Spinal cord (tissue), 10 donors: ENCODE measurements at places on chromosomes 16 and 17. TPM values are rescaled to one million over a fixed set of nuclear protein-coding genes. Genes with fewer than 3 reads are reported as not detected.

DNA sequence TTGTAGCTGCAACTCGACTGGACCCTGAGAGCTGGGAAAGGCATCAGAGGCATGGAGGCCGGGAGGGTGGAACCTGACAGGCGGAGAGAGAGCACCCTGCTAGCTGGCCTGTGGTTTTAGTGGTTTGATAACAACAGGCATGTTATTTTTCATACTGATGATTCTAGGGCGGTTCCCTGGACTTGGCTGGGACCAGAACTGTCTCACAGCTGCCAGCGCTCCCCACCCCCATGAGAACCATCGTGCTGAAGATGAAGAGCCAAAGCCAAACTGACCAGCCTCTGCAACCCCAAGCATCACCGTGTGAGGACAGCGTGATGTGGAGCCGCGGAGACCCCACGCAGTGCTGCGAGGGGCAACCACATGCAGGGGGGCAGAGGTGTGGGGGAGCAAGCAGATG, 28.5 kb downstream of the MXRA7 start:
- DNase-seq = no peak

GRCh38 chr16:70662991-70663523, 16.7 kb downstream of the IL34 start:
- DNase-seq = no peak

- no peak for DNase-seq
Observed at GRCh38 chr16:21194771-21195301, 16.5 kb downstream of the ZP2 start.

- peak; percentile 68 for DNase-seq
Observed at GRCh38 chr17:74245145-74245831, 28.7 kb upstream of the DNAI2 start.

DNA sequence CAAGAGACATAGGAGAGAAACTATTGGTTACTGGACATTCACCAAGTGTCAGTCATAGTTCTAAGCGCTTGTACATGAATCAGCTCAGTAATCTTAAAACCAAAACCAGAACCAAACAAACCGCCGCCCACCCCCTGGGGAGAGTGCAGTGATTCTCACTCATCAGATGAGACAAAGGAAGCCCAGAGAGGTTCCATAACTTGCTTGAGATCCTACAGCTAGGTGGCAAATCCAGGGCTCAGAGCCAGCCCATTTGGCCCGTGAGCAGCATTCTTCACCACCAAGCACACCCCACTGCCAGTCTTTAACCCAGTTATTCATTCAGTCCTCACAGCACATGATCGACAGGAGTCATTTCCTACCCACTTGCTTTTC, 37.2 kb upstream of the RGS9 start:
- no peak for DNase-seq

DNA sequence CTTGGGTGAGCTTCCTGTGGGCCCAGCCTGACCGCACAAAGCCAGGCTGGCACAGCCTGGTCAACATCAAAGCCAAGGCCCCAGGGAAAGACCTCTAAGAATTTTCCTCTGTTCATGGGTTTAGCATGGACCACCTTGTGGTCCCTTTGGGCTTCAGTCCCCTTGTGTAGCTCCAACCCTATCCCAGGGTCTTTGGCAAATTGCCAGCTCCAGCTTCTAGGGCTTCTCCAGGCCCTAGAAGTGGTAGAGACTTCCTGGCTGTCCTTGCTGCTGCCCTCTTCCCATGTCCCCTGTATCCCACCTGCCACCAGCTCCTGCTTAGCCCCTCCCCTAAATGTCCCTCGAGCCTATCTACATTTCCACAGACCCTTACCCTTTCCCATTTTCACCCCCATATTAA, 9.7 kb upstream of the ITGA3 start:
- DNase-seq = no peak

PSMB10 gene
- total RNA-seq = 64.5 TPM

DNA sequence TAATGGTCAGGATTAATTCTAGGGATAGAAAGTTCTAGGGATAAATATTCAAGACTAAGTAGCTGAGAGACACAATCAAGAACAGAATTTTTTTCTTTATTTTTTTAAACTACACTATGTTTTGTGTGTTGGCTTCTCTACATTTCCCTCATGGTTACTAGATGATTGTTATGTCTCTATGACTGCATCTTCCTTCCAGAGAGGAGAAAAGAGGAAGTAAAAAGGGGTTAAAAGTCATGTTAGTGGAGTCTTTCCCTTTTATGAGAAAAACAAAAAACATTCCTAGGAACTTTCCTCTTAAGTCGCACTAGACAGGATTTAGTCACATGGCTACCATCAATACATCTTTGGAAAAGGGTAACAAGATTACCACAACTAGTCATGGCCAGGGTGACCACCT, 375.0 kb downstream of the KCNJ2 start:
- DNase-seq = no peak

ABCC6 gene
- total RNA-seq = 0.69 TPM

AKAP1 gene
- total RNA-seq = 37.7 TPM

GRCh38 chr17:7632492-7632894, 2.6 kb downstream of the SHBG start:
- no peak for DNase-seq

DNA sequence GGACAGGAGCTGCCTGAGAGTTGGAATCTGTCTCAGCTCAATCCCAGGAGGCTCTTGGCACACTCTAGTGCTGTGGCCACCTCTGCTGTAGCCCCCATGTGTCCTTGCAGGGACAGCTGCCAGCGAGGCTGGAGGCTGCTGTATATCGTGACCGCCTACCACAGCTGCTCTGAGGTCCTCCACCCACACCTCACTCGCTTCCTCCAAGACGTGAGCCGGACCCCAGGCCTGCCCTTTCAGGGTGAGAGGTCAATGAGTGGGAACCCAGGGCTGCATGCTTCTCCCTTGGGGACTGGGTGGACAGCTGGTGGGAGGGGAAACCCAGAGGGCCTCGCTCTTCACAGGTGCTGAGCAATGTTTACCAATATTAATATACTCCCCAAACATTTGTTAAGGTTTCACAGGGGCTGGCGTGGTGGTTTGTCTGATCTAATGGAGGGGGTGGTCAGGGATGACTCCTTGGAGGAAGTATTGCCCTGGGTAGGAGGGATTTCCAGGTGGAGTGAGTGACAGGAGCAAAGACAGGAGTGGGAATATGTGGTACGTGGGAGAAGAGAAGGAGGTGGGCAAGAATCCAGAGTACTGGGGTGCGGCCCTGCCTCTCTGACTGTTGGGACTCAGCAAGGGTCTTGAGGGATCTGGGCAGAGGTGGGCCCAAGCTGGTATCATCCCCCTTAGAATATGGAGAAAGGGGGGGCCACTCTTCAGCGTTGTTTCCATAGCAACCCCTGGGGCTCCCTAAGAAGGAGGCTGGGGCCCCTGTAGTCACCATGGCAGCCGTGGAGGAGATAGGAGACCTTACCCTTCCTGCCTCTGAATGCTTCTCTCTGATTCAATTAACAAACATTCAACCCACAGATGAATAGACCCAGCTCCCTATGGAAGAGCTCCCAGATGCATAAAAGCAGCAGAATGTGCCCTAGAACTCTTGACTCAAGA, 22.2 kb upstream of the ALKBH5 start:
- peak; percentile 60 for DNase-seq

DNA sequence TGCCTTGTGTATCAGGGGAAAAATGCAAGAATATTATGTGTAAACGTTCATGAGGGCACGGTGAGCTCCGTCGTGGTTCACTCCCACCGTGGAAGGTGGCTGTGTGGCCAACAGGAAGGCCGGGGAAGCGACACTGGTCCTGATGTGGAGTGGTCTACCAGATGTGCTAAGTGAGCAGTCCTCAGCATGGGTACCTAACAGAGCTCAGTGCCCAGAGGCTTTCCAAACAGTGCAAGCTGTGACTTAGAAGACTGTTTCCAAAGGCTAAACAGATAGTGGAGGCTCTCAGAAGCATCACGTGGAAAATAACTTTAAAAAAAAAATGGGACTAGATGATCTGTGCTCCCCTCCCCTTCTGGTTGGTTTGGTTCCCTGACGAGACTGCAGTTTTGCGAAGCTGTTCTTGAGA, 199.3 kb upstream of the CHMP6 start:
- no peak for DNase-seq

DNA sequence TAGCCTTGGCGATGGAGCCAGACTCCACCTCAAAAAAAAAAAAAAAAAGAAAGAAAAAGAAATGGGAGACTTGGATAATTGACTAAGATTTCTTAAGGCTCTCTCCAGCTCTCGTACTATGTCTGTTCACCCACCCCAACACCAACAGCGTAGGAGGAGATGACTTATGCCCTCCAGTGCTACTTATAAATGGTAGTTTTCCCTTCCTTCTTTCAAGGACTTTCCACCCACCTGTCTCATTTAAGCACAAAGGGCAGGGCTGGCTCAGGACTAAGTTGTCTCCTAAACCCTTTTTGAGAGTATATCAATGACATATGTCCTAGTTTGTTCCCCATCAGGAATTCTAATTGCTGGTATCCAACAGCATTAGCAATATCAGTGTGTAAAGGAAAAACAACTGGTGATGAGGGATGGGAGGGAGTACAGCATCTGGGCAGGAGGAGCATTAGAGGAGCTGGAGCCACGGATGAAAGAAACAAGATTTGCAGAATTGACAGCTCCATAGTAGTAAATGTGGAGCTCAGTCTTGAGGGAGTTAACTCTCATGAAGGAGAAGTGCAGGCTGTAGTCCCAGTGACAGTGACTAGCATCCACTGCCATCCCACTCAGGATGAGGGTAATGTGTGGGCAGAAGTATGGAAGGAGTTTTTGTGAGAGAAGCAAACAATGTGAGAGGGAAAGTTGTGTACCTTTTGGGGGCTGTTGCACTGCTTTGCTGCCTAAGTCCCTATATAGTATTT, 17.2 kb downstream of the UBE2Z start:
- no peak for DNase-seq

FOXN1 gene
- not detected for total RNA-seq

DNA sequence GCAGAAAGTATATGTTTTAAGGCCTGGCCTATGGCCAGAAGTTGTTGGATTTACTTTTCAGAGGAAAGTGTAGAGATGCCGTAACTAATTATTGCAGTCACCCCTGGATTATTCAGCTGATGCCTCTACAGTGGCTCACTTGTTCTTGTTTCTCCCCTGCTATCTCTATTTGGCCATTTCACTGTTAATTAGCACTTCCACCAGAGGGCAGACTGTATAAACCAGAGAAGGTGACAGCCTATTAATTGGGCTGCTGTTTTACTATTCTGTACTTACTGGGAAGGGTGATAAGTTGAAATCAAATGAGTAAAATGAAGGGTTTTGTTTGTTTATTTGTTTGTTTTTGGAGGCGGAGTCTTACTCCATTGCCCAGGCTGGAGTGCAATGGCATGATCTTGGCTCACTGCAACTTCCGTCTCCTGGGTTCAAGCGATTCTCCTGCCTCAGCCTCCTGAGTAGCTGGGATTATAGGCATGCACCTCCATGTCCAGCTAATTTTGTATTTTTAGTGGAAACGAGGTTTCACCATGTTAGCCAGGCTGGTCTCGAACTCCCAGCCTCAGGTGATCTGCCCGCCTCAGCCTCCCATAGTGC, 66.0 kb downstream of the CDK12 start:
- no peak for DNase-seq

GRCh38 chr16:15770512-15770911, 86.3 kb downstream of the MYH11 start:
- DNase-seq = no peak

DNA sequence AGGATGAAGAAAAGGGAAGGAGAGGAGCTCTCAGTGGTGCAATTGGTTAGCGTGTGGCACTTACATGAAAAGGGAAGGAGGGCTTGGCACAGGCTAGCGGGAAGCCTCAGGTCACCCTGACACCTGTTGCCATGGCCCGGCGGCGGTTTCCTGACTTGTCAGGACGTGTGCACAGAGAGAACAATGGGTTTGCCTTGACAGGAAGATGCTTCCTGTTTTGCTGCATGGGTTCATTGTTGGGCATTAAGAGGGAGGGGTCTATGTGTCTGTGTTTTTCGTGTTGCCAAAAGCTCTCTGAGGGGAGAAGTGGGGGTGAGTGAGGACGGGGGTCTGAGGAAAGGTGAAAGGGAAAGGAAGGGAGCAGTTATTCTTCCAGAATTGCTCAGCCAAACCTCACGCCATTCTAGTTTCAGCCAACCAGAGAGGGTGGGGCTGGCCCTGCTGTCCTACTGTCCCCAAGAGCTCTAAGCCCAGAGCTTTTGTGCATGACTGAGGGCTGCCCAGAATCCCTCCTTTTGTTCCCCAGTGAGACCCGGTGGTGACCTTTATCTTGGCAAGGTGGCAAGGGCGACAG, 17.1 kb upstream of the CCR7 start:
- no peak for DNase-seq

C16orf54 gene
- 0.39 TPM for total RNA-seq

DNA sequence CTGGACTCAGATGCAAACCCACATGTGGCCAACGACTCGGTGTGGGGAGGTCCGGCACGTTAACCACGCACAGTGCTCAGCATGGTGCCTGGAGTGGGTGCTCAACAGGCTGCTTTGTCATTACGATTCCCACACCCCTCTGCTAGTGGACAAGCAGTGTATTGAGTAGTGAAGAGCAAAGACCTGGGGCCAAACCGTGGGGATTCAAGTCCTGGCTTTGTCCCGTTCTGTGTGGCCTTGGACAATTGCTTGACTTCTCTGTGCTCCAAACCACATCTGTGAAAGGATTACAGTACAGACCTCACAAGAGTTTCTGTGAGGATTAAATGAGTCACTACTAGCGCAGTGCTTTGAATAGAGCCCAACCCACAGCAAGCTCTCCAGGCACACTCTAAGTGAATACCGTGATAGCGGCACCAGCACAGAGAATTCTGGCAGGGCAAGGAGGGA, 33.8 kb downstream of the TRPV2 start:
- DNase-seq = no peak

TRIM72 gene
- 0.50 TPM for total RNA-seq

INCA1 gene
- total RNA-seq = 2.0 TPM

CACNG1 gene
- 0.28 TPM for total RNA-seq

DNA sequence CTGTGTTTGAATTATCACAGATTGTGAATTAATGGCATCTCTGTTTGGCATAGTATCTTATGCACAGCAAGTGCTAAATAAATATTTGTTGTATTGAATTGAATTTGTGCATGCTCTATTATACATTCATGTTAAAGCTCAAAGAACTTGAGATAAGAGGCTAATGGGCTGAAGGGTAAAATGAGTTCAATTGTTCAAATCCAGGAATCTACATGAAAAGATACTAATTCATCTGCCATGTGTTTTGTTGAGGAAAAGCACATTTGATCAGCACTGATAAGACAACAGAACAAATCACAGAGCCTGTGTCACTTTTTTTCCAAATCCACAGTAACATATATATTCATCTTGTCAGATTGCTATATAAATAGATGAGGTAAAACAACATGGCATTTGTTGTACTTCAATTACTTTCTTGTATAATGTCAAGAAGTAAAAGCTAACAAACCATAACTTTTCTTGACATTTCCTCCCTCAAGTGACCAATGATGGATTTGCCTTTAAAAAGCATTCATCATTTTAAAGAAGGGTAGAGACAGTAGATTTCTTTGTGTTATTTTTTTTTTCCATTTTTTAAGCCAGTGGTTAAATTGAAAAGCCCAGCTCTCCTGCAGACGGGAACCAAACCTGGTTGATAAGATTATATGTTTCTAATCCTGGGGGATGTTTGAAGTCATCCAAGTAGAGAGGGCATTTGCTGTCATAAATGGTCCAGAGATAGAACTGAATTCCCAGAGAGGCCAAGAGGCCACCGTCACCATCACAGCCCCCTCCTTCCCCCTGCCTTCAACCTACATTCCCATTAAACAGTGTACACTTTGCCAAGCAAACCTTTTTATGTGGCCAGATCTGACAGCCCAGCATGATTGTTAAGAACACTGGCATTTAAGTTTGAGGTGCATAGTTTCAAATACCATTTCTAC, 123.0 kb downstream of the CHD9NB start:
- DNase-seq = no peak

GRCh38 chr16:10103118-10103517, 79.1 kb downstream of the GRIN2A start:
- no peak for DNase-seq

GRCh38 chr16:68994324-68994723, 111.1 kb upstream of the HAS3 start:
- DNase-seq = no peak

KRTAP3-2 gene
- total RNA-seq = not detected

NATD1 gene
- 2.4 TPM for total RNA-seq
